Left ventricle myocardium inferior (tissue), 1 donor: ENCODE measurements at places on chromosomes 12 and 14. TPM values are rescaled to one million over a fixed set of nuclear protein-coding genes. Genes with fewer than 3 reads are reported as not detected.

Gene CSRNP2
- total RNA-seq, result 21.8 TPM

Gene CS
- total RNA-seq, result 780 TPM

Gene DPPA3
- total RNA-seq, result not detected

Gene RGS6
- 23.0 TPM for total RNA-seq

Gene CDH24
- total RNA-seq, result 2.1 TPM

Gene MIP
- total RNA-seq, result not detected

DNA sequence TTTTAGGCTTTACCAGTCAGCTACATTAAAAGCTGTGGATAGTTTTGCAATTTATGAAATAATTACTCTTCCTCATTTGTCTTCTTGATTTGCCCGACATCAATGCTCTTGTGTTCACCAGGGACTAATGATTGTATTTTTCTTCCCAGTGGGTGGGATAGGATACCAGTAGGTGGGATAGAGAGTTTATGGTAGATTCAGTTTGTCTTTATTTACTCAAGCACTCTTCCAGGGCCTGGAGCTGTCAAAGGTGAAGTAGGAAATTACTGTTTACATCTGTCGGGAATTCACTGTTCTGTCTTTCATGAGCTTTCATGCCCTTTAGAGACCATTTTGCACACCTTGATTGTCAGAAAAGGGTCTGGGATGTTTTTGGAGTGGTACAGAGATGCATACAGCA is 36.6 kb downstream of the ETV6 start:
- H3K36me3 ChIP-seq, result no peaks in the 10 kb centered on the region
- no peaks in the 10 kb centered on the region for H3K27me3 ChIP-seq
- no peak overlapping the region for H3K4me3 ChIP-seq
- no peak overlapping the region for H3K27ac ChIP-seq
- peaks cover 51% of the 10 kb centered on the region for H3K4me1 ChIP-seq

DNA sequence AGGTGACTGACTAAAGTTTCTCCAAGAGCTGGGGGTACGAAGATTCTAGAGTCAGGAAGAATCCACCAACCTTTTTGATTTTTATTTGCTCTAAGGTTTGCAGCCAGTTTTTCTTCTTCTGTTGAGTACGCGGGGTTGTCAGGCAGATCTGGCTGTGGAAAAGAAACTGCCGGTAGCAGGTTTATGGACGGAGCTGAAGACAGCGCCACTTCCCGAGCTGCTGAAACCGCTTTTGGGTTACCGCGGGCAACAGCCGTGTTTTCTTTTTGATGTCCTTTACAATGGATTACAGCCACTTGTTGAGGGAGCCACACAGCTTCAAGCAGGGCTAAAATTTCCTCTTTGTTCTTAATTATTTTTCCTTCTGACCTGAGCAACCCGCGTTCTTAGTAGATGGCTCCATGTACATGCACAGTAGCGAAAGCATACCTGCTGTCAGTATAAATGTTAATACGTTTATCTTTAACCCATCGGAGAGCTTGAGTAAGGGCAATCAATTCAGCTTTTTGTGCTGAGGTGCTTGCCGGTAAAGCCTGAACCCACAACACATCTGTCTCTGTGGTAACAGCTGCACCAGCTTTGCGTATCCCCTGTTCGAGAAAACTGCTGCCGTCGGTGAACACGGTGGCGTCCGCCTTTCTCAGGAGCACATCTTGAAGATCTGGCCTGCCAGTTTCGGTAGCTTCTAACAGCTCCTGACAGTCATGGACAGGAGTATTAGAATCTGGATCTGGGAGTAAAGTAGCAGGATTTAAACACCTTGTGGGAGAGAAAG is 674.3 kb downstream of the TMEM121 start:
- H3K36me3 ChIP-seq, result no peaks in the 10 kb centered on the region
- DNase-seq, result no peak
- no peaks in the 10 kb centered on the region for H3K4me1 ChIP-seq
- peaks cover 88% of the 10 kb centered on the region for H3K27me3 ChIP-seq
- H3K27ac ChIP-seq, result no peak overlapping the region

- no peak overlapping the region for H3K27ac ChIP-seq
- H3K36me3 ChIP-seq, result no peaks in the 10 kb centered on the region
- H3K4me3 ChIP-seq, result no peak overlapping the region
- DNase-seq, result no peak
- no peaks in the 10 kb centered on the region for H3K4me1 ChIP-seq
Measured at GRCh38 chr14:93537951-93538350, 107.2 kb downstream of the UNC79 start.

DNA sequence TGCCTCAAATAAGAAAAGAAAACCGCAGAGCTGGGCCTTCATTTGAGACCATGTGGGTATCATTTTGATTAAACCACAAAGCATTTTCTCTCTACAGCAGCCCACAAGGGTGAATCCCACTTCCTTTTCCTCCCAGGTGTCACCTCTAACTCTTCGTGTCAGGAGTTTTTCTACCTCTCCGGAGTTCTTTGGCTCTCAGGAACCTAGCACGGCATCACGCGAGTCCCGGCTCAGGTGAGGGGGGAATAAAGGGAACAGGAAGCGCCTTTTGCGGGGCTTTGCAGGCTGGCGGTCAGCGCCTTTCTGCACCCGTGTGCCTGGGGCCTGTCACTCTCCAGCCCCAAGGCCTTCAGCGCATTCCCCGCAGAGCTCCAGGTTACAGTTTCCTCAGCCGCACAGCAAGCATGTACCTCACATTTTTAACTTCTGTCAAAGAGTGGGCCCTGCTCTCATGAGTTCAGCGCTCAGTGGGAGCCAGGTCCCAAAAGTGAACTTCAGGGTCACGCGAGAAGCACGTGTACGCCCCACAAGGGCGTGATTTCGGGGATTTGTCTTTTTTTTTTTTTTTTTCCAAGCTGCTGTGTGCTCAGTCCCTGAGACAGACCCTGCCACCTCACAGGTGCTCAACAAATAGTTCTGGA is 740 bp upstream of the PRPF40B start:
- H3K27ac ChIP-seq, result peak overlapping the region; percentile 89
- H3K4me1 ChIP-seq, result peaks cover 24% of the 10 kb centered on the region
- DNase-seq, result no peak
- H3K36me3 ChIP-seq, result no peaks in the 10 kb centered on the region
- peak overlapping the region; percentile 70 for H3K4me3 ChIP-seq

- no peaks in the 10 kb centered on the region for H3K4me1 ChIP-seq
- H3K36me3 ChIP-seq, result no peaks in the 10 kb centered on the region
- H3K27me3 ChIP-seq, result no peaks in the 10 kb centered on the region
- H3K4me3 ChIP-seq, result no peak overlapping the region
Measured at GRCh38 chr12:24478254-24478653, 470.6 kb downstream of the BCAT1 start.

DNA sequence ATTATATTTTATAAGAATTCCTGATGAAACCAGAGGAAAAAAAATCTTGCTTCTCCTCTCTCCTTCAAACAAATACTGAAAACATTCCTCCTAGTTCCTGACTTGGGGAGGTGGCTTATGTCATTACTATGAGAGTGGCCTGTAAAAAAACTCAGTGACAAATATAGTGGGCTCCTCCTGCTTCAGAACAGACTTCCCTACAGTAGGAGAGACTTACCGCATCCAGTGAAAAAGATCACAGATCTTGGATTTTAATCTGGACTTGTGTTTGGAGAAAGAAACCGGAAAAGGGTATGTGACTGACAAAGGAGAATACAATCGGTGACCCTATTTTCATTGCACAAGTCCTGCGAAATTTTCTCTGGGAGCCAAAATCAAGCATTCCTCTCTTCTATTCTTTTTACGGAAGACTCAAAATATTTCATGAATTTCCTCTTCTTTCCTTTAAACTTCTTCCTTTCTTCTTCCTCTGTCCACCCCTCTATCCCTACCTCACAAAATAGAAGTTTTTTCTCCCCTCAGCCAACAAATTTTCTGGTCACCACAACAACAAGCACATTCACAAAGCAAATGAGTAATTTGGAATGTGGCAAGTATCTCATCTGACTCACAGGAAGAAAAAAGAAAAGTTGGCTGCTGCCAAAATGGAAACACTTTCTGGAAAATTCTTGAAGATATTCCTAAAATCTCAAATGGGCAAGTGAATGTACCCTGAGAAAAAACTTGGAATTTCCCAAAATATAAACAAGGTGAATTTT is 185.1 kb upstream of the CDKN3 start:
- no peaks in the 10 kb centered on the region for H3K36me3 ChIP-seq
- peak overlapping the region; percentile 60 for H3K27ac ChIP-seq
- H3K27me3 ChIP-seq, result peaks cover 28% of the 10 kb centered on the region
- H3K4me1 ChIP-seq, result no peaks in the 10 kb centered on the region
- no peak for DNase-seq
- no peak overlapping the region for H3K4me3 ChIP-seq

DNA sequence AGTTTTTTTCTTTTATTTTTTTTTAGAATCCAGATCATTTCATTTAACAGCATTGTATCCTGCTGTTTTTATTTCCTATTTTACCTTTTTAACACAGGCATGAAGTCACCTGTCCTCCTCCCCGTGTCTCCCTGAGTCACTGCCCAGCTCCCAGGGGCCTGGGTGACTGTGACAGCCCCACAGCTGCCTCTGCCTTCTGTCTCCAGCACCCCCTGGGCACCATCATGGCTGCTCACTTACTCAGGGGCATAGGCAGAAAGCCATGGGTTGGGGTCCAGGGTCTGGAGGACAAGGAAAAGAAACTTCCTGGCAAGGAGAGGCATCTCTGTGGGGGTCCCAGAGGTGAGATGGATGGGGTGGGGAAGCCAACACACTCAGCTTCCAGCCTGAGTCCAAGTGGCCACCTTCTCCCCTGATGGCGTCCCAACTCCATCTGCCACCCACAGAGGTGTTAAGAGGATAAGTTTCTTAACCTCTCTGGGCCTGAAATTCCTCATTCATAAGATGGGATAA is 25.3 kb downstream of the TMEM63C start:
- H3K27ac ChIP-seq, result no peak overlapping the region
- no peak for DNase-seq
- no peaks in the 10 kb centered on the region for H3K36me3 ChIP-seq
- no peak overlapping the region for H3K4me3 ChIP-seq

- H3K36me3 ChIP-seq, result no peaks in the 10 kb centered on the region
- no peak overlapping the region for H3K27ac ChIP-seq
- H3K27me3 ChIP-seq, result peaks cover 5% of the 10 kb centered on the region
- H3K4me1 ChIP-seq, result no peaks in the 10 kb centered on the region
- no peak overlapping the region for H3K4me3 ChIP-seq
- DNase-seq, result no peak
Measured at GRCh38 chr12:107129315-107129930, 36.1 kb upstream of the CRY1 start.

- H3K27me3 ChIP-seq, result no peaks in the 10 kb centered on the region
- H3K4me3 ChIP-seq, result no peak overlapping the region
- H3K36me3 ChIP-seq, result no peaks in the 10 kb centered on the region
- no peak overlapping the region for H3K27ac ChIP-seq
- DNase-seq, result no peak
- peaks cover 22% of the 10 kb centered on the region for H3K4me1 ChIP-seq
Measured at GRCh38 chr14:63401646-63402045, 82.9 kb upstream of the GPHB5 start.

GRCh38 chr12:104177663-104178501 is 37.7 kb upstream of the TXNRD1 start:
- no peaks in the 10 kb centered on the region for H3K27me3 ChIP-seq
- H3K4me3 ChIP-seq, result no peak overlapping the region
- peaks cover 20% of the 10 kb centered on the region for H3K4me1 ChIP-seq
- H3K36me3 ChIP-seq, result no peaks in the 10 kb centered on the region
- DNase-seq, result peak; percentile 71
